ENCODE measurements at places on chromosomes 7 and 10.
A peak's percentile ranks its signal among the peaks of the same experiment; 100 is the strongest.

GRCh38 chr7:130430841-130431666, 9.8 kb downstream of the CEP41 start:
- DNase-seq = no peak

DNA sequence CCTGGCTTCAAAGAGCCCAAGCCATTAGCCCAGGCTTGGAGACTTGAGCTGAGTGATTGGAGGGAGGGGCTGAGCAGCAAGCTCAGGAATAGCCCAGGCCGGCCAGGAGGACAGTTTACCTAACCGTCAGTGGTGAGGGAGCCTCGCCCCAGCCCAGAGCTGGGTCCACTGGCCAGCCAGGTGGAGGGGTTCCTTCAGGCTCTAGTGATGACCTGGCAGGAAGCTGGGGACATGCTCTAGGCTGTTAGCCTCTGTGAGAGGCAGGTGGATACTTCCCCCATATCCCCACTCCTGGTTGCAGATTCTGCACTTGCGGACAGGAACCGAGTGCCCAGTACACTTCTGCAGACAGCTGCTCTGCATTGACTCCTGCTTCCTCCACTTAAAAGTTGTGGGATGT, 61.2 kb upstream of the ANTXRL start:
- no peak for DNase-seq

GRCh38 chr7:66699998-66700397, 40.5 kb upstream of the RABGEF1 start:
- DNase-seq = no peak

DNA sequence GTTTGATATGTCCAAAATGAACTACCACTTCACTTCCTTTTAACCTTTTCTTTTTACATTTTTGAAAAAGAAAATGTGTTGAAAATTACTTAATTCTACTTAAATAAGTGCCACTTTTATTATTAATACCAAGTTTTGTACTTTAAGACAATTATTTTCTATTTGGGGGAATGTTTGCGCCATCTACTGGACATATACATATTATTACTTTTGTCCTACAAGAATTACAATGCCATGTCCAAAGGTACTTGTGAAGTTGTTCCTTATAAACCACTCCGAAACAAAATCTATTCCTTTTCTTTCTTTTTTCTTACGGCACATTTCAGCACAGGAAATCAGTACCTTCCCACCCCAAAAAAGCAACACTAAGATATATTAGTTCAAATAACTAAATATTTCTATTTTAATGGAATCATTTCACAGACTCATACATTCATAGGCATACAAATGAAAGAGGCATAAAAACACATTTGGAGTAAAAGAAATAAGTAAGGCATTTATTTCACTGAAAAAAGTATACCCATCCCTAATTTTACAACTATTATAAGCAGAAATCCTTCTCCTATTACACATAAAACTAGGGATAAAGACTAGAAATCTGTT, 169.9 kb downstream of the RNF133 start:
- DNase-seq = peak; percentile 33

DNA sequence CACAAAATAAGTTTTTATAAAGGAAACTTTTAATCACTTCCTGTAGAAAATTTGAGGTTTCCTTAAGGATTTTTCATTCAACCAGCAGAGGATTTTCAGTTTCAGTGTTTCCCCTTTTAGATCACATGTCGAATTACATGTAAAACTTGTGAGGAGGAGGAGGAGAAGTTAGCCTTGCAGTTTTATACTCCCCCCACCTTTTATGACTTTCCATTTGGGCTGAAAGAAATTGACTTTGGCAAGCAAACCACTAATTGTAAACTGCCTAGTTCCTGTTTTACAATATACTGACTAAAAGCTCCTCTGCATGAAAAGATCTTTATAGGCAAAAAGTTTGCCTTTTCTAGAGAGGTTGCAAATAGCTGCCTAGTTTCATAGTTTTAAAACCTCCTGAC, 3.0 kb downstream of the BAMBI start:
- no peak for DNase-seq

GRCh38 chr10:48289501-48290238, 15.2 kb upstream of the FRMPD2 start:
- DNase-seq = no peak

- no peak for DNase-seq
These were observed 71.3 kb downstream of the KCND2 start for GRCh38 chr7:120344276-120344675.

- no peak for DNase-seq
These were observed 39.9 kb upstream of the DUSP5 start for GRCh38 chr10:110457851-110458250.

DNA sequence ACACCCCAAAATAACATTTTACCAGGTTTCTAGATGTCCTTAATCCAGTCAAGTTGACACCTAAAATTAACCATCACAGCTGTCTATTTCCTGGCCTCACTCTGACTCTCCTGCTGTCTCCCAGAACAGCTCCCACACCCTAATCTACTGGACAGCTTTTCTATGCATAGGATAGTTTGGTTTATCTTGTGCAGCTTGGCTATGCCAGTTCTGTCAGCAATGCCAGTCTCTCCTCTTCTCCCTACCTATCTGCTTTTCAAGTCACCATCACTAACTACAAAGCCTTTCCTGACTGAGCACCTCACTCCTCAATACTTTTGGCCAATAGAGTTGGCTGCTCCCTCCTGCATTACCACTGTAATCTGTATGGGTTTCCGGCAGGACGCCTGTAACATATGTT, 5.0 kb downstream of the NCOA4 start:
- DNase-seq = no peak

DNA sequence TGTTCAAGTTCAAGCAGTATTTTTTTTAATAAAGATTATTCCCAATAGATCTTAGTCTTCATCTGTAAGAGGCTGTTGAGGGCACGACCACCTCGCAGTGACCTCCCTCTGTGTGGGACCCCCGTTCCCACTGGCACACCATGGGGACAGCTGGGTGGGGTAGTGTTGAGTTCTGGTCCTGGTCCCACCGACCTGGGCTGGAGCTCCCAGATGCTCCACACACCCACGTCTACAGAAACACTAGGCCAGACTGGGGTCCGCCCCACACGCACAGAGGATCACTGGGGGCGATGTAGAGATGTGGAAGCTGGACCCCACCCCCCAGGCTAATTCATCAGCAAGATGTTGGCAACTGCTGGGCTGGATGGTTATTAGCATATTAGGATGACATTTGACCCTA, 623.6 kb downstream of the PTPRN2 start:
- no peak for DNase-seq

GRCh38 chr10:486666-487322, 202.7 kb downstream of the DIP2C start:
- no peak for DNase-seq

DNA sequence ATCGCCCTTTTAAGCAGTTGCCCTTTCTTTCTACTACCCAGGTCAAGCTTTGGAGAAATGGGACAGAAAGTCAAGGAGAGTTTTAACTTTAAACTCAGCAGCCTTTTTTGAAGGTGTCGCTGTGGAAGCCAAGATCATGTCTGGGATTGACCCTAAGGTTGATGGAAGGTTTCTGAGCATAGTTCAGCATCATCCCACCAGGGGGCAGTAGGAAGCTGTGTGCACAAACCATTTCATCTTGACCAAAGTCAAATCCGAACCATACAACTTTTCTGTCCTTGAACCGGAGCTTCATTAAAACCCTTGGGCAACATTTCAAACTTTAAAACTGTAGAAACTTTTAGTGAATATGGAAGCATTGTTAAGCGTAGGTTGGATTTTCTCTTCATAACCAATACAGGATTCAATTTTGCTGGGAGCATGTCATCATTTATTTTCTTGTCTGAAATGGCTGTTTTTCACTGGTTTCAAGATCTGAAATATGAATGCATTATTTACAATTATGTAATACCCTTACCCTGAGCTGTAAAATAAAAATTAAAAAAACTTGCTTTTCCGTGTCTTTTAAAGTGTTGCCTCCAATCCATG, 214.4 kb upstream of the KIAA1217 start:
- DNase-seq = peak; percentile 54

DNA sequence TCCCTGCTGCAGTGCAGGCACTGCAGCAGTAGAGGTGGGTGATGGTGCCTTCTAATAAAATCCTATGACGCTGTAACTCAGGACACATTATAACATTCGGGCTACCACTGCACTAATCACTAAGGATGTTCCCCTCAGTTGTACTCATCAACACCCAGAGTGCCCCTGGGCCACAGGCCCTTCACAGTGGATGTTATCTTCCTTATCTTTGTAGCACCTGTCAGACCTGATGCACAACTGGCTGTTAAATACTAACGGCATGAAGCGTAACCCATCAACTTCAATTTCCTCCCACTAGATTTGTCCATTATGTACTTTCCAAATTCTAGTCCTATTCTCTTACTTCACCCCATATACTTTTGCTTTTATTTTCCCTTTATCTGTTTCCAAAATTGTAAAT, 66.3 kb downstream of the PARD3 start:
- DNase-seq = no peak

DNA sequence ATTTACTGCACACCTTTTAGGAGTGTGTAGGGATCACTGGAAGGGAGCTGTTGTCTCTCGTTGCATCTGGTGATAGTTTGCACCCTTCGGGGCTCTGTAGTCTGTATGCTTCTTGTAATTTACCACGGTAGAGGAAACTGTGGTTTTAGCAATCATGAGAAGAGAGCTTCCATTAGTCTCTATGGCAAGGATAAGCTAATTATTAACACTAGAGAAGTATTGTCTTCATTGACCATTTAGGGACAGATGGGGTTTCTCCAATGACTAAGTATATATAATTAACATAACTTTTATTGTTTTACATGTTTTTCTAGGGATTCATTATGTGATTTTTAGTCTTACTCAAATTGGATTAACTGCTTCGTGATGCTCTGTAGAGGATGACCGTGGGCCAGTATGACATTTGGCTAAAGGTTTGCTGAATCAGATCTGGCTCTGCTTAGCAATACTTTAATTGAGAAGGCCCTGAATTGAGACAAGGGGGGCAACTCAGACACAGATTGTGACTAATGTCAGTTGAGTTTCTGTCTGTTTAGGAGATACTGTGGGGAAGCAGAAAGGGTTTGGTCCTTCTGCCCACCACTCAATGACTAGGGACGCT, 8.7 kb downstream of the SLC18A2 start:
- DNase-seq = no peak

GRCh38 chr10:69955897-69956740, 96.5 kb upstream of the MACROH2A2 start:
- DNase-seq = no peak

DNA sequence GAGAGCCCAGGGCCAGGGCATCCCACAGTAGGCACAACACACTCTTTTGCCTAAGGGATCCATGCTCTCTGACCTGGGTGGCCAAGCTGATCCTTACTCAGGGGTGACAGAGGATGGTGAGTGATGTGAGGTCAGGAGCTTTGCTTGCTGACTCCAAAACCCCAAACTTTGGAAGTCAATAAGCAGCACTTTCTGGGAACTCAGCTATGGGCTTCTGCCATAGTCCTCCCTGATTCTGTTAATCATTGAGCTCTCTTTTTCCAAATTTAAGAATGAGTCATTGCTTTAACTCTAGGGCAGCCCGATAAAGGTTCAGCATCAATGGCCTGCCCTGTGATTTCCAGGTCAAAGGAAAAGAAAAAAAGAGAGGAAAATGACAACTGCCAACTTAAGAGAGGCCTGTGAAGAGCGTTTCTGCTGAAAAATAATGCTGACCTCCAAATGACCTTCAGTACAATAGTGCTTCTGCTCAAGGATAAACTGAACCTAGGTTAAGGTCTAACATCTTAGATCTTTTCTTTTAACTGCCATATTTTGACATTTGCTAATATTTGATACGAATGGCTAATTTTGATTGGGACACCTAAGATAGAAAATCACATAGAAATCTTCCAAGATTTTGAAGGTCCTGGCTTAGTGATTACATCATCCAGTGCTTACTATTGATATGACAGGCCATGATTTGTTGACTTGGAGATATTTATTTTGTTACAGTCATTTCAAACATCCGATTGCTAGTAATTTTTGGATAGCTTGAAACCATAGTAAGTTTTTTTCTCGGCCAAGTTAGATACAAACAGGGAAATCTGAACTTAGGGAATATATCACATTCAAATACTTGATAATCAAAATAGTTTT, 20.8 kb upstream of the RELN start:
- no peak for DNase-seq

GRCh38 chr7:87877366-87878040, 1.2 kb downstream of the DBF4 start:
- DNase-seq = no peak

DNA sequence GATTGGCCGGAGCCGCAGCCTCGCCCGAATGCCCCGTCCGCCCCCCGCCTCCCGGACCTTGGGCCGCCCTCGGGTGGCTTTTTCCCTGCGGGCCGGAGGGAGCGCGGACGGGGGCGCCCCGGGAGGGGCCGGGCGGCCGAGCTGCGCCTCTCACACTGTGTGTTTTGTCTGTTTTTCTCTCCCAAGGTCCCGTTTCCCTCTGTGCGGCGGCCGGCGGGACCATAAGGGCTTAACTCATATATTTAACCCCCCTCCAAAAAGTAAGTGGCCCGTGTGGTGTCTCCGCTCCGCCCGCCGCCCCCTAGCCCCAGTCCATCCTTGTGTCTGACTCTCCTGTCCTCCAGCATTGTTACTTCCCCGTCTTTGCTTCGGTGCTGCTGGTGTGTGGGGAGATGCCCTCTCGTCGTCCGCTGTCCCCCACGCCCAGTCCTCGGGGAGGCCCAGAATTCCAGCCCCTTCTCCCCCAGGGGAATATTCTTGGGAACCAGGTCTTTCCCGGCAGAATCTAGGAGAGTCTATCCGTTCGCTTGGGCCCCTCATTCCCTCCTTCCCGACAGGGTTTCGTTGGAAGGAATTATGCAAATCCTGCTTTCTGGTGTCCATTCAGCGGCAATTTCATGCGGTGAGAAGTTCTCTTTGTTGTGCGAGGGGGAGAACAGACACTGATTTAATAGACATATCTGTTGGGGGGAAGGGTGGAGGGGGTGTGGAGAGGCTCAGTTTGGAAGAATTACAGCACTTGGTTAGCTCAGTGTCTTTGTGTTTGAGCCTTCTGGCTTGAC, 1.3 kb downstream of the LCOR start:
- DNase-seq = no peak

DNA sequence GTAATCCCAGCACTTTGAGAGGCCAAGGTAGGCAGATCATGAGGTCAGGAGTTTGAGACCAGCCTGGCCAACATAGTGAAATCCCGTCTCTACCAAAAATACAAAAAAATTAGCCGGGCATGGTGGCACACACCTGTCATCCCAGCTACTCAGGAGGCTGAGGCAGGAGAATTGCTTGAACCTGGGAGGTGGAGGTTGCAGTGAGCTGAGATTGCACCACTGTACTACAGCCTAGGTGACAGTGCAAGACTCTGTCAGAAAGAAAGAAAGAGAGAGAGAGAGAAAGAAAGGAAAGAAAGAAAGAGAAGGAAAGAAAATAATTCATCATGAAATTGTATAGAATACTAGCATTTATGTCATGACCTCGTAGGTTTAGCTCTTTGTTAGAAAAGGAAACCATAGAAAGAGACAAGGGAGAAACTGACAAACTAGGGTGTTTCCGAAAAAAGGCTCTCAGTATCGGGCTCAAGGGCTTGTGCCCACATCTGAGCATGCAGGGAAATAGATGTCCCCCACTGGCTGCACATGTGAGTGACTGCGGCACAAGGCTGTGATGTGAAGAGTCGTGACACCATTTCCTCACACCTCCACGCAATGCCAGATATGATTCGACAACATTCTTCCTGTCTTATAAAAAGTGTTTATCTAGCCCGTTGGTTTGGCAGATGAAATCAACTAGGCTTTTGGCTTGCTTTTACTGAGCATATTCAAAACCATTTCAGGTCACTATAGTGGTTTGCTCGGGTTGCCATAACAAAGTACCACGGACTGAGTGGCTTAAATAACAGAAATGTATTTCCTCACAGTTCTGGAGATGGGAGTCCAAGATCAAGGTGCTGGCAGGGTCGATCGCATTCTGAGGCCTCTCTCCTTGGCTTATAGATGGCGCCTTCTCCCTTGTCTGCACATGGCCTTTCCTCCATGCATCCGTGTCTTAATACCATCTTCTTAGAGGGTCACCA, 2.0 kb downstream of the SRGN start:
- no peak for DNase-seq

All from astrocyte of the cerebellum (primary cell).